ENCODE measurements at places on chromosomes 3 and 15.

DNA sequence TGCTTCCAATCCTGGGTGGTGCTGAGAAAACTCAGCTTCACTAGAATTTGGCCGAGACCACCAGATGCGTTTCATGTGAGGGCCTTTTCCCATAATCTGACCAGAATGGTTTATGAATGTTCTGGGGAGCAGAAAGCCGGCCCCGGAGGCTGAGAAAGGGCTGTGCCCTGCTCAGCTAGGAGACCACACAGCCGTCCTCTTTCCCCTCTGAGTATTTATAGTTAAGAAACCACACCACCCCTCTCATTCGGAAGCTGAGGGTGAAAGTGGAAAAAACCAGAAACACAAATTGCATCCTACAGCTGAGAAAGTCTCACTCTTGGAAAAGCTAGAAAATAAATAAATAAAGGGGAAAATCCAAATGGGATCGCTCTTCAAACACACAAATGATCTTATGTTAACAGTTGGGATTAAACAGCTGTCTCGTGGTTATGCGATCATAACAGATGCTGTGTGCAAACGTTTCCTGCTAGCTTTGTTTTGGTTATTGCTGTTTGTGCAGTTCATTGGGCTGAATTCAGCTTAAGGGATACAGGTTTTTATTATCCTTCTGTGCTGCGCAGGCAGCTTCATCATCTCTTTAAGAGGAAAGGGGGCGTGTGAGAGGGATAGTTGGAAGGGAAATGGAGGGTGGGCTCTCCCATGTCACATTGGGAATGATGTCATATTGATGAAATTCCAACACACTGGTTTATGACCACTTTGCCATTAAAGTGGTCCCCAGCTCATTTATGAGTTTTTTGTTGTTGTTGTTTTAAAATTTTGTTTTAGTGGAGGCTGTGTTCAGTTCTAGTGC is 1026.2 kb upstream of the NR2F2 start:
- peak; percentile 32 for DNase-seq

- DNase-seq: no peak
Measured at GRCh38 chr3:5692446-5692845, 504.9 kb downstream of the EDEM1 start.

GRCh38 chr3:175421902-175422301 is 562.8 kb downstream of the NAALADL2 start:
- DNase-seq: peak; percentile 28

DNA sequence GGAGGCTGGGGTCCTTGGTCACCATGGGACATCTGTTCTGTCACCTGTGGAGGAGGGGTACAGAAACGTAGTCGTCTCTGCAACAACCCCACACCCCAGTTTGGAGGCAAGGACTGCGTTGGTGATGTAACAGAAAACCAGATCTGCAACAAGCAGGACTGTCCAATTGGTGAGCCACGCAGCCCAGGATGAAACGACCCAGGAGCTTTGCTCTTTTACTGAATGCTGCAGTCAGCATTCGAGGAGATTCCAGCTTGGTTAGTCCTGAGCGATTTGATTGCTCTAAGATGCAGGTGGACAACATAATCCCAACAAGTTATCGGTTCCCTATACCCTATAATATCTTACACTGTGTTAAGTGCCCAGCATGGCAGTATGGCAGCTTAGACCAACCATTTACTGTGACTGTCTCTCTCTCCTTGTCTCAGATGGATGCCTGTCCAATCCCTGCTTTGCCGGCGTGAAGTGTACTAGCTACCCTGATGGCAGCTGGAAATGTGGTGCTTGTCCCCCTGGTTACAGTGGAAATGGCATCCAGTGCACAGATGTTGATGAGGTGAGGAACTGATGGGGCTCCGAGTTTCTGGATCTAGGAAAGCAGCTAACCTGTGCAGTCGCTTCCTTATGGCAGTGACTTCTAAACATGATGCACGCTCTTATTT is 7.8 kb downstream of the THBS1 start:
- peak; percentile 25 for DNase-seq

GRCh38 chr3:148023994-148024393 is 614.8 kb downstream of the ZIC1 start:
- peak; percentile 83 for DNase-seq

DNA sequence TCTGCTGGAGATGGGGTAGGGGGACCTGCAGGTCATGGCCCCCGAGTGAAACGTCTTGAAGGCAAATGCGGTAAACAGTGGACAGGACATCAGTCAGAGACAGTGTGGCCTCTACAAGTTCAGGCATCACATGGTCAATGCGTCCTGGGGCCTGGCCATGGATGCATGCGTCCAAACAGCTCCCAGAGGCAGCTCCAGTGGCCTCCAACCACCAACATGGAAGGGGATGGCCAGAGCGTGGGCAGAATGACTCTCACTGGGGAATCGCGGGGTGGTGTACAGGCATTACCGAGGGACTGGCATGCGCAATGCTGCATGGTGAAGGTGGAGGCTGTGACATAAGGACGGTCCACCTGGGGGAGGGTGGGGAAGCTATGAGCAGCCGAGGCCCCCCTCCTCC is 35.6 kb upstream of the IQSEC1 start:
- no peak for DNase-seq

GRCh38 chr15:72496783-72497182 is 22.7 kb downstream of the ARIH1 start:
- DNase-seq: no peak

DNA sequence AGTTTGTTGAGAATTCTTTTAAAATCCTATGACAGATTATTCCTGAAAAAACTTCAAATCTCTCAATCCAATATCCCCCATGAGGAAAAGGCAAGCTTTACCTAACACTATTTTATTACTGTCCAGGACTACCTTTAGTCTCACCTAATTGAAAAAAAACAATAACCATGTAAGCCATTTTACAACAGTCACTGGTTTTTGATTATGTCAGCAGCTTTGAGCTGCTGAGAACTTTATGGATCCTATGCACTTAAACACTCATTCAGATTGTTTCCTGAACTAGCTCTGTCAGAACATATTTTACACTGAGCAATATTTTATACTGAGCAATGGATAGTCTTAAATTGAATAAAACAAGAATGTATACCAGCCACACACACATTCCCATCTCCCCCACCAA is 79.9 kb downstream of the ZBBX start:
- DNase-seq: no peak
